Stimulated activated CD4-positive, alpha-beta T cell treated with anti-CD3 and anti-CD28 coated beads, Interleukin-1b, Interleukin-23, amount 100 ng/mL, for 1 hour (primary cell): ENCODE measurements at places on chromosomes 2 and 18.
A peak's percentile ranks its signal among the peaks of the same experiment; 100 is the strongest.

DNA sequence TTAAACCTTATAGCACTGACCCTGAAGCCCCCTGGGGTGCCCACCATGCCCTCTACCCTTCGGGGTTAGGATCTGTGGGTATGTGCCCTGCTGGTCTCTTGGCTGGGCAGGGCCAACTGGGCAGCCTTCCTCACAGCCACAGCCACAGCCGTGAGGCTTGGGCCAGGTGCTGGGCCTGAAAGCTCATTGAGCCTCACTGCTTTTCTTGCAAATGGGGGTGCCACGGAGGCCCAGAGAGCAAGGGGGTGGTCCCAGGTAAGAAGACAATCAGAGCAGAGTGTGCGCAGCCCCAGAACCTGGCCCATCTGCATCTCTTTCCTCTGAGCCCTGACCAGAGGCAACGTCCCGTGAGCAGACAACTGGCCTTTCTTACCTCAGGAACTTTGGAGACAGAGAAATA, 34.7 kb downstream of the KCNF1 start:
- no peak for DNase-seq

GRCh38 chr2:11998626-11999378, 252.4 kb downstream of the LPIN1 start:
- no peak for DNase-seq

GRCh38 chr2:74092275-74092674, 55.4 kb downstream of the BOLA3 start:
- DNase-seq: no peak

DNA sequence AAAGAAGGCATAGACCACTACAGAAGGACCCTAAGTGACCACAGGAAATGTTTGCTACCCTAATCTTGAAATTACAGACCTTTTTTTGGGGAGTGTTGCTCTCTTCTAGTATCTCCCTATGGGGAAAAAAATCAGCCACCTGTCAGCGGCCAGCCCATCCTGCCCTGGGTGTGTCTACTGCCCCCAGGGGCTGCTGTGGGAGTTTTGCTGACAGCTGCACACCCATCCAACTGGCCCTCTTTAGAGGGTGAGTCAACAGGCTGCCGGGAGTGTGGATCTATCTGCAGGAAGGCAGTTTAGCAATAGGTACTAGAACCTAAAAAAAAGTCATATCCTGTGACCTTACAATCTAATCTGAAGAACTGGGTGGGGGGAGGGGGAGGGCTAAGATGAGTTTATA, 796 bp upstream of the DYSF start:
- no peak for DNase-seq

DNA sequence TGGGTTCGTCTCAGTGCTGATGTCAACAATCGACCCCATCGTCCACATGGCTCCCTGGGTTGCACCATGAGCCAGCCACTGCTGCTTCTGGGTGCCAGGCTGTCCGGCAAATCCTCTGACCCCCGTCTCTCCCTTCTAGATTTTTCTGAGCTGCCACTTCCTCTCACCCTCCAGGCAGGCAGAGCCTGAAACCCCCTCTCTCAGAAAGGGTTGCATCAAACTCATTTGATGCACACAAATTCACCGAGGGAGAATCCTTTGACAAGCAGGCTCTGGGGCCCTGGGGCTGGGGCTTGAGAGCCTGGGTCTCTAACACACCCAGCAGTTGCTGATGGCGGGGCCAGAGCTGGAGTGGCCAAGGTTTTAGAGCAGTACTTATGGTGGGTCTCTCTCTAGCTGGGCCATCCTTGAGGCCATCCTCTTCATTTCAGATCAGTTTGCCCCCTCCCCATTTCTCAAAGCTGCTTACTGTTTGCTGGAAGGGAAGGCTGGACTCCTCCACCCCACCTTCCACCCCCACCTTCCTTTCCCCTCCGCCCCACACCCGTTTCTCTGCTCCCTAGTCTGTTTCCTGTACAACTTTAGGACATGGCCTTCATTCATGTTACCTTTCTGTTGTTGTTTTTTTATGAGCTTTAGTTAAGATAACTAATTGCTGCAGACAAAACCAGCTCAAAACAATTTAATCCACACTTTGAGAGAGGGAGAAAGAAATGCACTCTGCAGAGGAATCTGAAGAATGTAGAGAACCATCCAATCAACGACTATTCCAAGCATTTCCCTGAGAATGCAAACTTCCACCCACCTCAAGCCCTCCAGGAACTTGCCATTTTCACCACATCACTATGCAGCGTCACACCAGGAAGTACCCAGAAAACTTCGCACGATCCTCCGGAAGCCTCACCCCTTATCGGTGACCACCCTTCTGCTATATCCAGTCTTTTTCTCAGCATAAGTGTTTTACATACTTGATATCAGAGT, 69.5 kb downstream of the ARL4C start:
- no peak for DNase-seq

DNA sequence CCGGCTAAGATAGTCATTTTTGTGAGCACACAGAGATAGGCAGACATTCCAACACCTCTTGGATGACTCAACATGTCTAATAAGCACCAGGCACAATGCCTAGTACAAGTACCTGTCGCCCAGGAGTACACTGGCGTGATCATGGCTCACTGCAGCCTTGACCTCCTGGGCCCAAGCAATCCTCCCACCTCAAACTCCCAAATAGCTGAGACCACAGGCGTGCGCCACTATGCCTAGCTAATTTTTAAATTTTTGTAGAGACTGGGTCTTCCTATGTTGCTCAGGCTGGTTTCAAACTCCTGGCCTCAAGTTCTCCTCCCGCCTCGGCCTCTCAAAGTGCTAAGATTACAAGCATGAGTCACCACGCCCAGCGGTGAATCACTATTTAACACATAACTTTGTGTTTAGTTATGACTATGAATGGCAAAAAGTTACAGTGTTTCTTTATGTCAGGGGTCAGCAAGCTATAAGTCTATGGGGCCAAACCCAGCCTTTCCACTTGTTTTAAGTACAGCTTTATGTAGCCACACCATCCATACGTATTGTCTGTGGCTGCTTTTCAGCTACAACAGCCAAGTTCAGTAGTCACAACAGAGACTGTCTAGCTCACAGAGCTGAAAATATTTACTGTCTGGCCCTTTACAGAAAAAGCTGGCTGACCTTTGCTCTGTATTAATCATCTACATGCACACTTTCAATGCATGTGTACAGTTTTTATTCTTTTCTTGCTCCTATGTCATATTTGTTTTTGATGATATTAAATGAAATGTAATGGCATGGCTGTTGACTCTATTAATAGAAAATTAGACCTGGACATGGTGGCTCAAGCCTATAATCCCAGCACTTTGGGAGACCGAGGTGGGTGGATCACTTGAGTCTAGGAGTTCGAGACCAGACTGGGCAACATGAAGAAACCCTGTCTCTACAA, 18.7 kb downstream of the ORC2 start:
- DNase-seq: peak; percentile 18
